ENCODE measurements at places on chromosomes 7 and 10.

DNA sequence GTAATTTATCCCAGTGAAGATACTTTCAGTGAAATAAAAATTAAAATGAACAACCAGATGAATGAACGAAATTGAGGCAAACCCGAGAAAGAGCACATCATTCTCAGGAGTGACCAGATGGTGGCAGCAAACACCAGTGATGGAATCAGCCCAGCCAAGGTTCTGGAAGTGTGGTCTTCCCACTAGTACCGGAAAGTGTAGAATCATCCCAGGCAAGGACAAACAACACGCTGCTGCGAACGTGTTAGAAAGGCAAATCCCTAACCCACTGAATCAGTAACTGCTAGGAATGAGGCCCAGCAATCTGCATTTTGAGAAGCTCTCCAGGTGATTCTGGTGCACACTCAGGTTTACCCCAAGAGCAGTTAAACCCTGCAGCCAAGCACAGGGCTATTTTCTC is 15.5 kb upstream of the SLC18A3 start:
- peak; percentile 81 for DNase-seq

DNA sequence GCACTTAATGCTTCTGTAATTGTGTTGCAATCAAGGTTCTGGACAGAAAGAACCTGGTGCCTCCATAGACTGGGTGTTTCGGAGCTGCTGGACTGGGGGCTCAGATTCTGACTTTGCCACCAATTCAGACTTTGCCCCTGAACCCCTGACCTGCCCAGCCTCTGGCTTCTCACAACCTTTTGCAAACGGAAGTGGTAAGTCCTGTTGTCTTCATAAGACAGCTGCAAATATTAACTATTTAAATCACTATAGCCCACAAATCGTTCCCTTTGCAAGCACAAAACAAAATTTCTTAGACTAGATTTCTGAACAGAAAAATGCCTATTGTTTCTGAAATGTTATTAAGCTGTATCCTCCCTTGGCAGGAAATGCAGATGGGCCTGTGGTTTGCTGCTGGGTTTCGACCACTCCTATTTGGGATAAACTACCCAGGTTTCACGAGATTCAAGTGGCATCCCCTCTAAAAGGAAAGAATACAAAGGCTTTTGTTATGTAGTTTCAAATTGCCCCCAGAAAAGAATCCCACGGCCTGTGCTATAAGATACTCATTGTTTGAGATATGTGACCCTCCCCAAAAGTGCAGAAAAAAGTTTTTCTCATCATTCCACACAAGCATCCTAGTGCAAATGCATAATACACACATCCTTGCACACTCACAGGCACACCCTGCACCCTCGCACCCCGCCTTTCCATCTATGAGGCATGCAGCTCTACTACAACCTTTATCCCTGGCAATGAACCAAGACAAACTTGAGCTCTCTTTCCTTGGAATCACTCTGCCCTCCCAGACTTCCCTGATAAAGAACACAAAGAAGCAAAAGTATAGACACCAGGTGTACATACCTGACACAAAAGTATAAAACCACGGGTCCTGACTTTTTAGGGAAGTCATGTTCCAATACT is 209.1 kb downstream of the PRPF18 start:
- DNase-seq, result no peak

GRCh38 chr7:578386-578785 is 58.7 kb upstream of the PDGFA start:
- DNase-seq, result no peak

GRCh38 chr10:78557433-78557925 is 511.3 kb upstream of the ZMIZ1 start:
- peak; percentile 29 for DNase-seq

- DNase-seq, result no peak
Measured at GRCh38 chr10:99880080-99880835, 97.8 kb downstream of the ABCC2 start.

GRCh38 chr7:152054367-152055230 is 29.1 kb downstream of the GALNT11 start:
- DNase-seq, result no peak

DNA sequence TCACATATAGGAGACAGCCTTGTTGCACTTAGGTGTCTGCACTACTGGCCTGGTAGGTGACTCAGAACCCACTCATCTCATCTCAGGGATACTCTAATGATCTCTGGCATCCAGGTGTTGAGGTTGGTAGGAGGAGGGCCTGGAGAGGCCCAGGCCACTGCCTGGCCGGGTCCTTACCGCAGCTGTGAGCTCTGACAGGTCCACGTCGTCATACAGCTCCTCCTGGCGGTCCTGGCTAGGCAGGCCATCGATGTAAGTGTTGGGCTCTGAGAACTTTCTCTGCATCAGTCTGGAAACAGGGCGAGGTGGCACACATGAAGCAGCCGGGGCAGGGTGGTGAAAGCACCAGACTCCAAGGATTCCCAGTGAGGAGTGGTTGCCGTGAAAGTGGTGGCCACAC is 62.1 kb downstream of the VWA2 start:
- DNase-seq, result no peak

GRCh38 chr10:22564060-22564459 is 150.3 kb downstream of the PIP4K2A start:
- no peak for DNase-seq

- DNase-seq, result no peak
Measured at GRCh38 chr10:132927824-132928223, 14.5 kb downstream of the CFAP46 start.

GRCh38 chr10:72802763-72803505 is 90.6 kb upstream of the OIT3 start:
- no peak for DNase-seq
